ENCODE measurements at places on chromosomes 3 and 15.
A peak's percentile ranks its signal among the peaks of the same experiment; 100 is the strongest.

DNA sequence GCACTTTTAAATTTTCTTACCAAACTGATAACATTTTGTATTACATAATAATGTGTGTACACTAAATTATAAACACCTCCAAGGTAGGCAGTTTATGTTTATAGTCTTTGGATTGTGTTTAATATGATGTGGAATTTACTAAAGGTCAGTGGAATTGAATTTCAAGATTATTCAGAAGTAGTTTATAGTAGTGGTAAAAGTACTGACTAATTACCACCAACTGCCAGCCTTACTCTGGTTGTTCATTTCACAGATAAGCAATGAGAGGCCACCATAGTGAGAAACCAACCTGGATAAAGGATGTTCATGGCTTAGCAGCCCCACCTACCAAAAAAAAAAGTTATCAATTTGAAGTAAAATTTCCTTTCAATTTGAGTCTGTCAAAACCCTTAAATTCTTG, 54.0 kb upstream of the EIF5A2 start:
- DNase-seq: no peak

- DNase-seq: no peak
These were observed 586.1 kb upstream of the DPPA4 start for GRCh38 chr3:109923431-109923830.

DNA sequence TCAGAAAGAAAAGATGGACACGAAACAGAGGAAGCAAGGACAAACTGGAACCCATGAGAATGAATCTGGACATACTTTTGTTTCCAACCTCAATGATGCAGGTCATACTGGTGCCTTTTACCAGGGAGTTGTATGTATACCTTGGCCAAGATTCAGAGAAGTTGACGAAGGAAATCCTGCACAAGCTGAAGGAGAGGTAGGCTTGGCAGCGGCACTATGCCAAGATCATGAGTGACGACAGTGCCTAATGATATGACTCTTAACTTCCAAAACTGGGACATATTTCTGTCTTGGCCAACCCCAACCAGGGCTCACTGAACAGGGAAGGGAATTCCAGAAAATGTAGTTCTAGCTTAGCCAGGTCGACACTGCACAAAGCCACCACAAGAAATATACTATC, 149.2 kb upstream of the SLCO3A1 start:
- no peak for DNase-seq

GRCh38 chr15:41801850-41802455, 25.9 kb upstream of the JMJD7 start:
- no peak for DNase-seq

GRCh38 chr3:137766041-137766875, 2.1 kb downstream of the SOX14 start:
- DNase-seq: no peak

- no peak for DNase-seq
These were observed 18.2 kb upstream of the ADCY5 start for GRCh38 chr3:123467046-123467445.

GRCh38 chr15:47003568-47003967, 713.7 kb upstream of the SEMA6D start:
- DNase-seq: no peak

GRCh38 chr15:40584191-40584590, 9.9 kb upstream of the KNL1 start:
- DNase-seq: no peak

DNA sequence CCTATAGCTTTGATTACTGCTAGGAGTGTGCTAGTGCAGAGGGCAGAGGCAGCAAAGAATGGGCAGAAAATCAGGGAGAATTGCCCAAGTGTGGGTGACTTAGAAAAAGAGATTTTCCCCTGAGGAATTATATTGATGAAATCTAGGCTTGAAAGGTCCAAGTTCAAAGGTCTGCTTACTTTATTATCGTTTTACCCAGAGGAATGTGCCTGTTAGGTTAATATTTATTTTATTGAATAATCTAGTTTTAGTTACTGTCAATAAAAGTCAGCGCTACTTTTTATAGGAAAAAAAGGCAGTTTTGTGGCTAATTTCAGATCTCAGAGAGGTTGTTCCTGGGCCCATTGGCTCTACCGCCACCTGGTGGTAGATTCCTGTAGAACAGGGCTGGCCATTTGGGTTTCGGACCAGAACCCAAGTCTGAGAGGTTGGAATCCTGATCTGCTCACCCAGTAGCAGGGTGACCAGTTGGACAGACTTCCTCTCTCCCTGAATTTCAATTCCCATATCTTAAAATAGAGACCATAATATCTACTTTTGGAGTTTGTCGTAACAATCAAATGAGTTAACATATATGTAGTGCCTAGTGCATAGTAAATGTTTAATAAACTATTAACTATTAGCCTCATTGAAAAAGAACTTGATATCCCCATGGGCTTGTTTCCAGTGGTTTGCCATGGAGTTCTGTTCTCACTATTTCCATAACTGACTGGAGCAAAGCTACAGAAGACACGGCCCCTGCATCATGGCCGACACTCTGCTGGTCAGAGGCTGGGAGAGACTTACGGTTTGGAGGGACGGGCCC, 62.7 kb upstream of the ZNF148 start:
- DNase-seq: peak; percentile 17

DNA sequence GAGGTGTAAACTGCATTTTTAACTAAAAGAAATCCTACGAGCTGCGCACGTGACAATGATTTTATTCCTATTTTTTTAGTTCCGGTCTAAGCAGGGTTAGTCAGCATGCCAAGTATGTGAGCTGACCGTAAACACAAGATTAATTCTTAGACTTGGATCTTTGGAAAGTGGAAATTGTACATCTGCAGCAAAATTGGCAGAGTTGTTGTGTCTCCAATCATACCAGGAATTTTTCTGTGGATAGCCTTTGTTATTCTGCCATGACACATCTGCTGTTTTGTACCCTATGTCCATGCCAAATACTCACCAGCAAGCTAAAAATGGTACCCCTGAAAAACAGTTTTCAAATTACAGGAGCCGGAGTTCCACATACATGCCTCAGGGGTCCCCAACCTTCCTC, 562.5 kb downstream of the UNC13C start:
- DNase-seq: no peak

GRCh38 chr15:82763361-82764116, 42.3 kb downstream of the FSD2 start:
- no peak for DNase-seq

DNA sequence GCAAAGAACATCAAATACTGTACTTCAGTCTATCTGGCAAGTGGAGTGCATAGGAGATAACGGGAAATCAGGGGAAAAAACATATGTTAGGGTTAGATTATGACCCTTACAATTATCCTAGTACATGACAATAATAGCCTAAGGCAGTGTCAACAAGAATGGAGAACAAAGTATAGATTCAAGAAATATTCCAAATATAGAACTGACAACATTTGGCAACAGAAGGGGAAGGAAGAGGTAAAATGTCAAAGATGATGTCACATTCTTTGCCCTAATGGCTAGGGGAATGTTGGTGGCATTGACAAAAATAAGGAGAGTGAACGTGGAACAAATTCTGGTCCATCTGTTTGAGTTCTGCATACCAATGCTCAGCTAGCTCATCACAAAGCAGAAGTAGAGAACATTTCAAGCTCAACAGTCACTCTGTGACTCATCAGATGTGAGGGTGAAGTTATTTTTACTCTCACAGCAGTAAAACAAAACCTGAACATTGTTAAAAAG, 15.5 kb upstream of the ATP8B4 start:
- DNase-seq: no peak

GRCh38 chr3:134768116-134768515, 26.9 kb upstream of the EPHB1 start:
- DNase-seq: no peak

- no peak for DNase-seq
These were observed 461.4 kb downstream of the NSUN3 start for GRCh38 chr3:94524102-94524919.

DNA sequence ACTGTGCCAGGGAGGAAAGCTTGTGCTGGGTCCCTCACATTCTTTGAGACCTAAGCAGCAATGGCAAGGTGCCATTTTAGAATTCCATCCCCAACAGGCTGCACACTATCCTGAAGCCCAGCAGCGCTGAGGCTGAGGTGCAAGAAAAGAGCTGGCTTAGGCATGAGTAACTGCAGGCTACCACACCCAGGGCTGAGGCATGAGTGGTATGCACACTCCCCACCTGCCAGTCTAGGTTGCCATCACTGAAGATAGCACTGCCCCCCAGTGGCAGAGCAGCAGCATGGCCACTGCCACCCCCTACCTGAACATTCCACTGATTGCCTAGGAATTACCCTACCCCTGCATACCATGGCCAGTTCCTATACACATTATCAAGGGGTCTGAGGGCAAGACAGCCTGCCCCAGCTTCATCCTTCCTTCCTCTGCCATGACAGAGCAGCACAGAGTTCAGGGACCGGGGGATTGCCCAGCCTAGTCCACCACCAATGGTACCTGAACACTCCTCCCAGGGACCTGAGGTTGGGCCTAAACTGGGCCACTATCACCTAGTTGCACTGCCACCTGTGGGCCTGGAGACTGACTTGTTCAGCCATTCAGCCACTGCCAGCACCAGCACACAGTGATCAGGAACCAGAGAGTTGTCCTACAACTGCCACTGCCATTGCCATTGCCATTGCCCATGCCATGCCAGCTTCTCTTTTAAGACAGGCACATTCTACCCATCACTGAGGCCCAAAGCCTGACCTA, 129.8 kb downstream of the SATB1 start:
- DNase-seq: no peak

GRCh38 chr3:52880474-52880873, 16.9 kb downstream of the STIMATE start:
- DNase-seq: no peak

DNA sequence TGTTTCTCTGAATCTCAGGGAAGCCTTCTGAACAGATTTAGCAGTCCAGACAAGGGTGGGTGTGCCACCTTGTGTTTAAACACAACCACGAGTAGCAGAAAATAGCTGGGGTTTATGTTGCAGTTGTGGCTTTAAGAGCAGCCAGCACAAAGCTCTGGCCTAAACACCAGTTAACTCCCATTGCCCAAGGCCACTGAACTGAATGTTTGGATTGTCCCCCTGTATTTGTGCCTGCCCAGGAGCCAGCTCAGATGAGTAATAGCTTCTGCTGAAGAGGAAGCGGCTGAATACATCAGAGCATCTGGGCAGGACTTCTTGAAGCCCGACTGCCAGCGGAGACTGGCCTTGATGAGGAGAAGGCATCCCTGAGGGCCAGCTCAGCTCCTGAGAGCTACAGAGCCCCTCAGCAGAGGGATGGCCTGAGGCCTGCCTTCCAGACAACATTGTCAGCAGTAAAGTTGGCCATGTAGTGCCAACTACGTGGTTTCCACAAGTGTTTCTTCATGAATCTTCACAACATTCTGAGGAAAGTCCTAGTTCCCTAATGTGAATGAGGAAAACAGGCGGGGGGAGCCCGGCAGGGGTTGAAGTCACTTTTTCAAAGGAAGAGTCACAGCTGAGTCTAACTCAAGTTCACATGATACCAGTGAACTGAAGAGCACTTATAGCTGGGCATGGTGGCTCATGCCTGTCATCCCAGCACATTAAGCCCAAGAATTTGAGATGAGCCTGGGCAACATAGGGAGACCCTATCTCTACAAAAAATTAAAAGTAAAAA, 65.8 kb upstream of the ZBTB38 start:
- no peak for DNase-seq

DNA sequence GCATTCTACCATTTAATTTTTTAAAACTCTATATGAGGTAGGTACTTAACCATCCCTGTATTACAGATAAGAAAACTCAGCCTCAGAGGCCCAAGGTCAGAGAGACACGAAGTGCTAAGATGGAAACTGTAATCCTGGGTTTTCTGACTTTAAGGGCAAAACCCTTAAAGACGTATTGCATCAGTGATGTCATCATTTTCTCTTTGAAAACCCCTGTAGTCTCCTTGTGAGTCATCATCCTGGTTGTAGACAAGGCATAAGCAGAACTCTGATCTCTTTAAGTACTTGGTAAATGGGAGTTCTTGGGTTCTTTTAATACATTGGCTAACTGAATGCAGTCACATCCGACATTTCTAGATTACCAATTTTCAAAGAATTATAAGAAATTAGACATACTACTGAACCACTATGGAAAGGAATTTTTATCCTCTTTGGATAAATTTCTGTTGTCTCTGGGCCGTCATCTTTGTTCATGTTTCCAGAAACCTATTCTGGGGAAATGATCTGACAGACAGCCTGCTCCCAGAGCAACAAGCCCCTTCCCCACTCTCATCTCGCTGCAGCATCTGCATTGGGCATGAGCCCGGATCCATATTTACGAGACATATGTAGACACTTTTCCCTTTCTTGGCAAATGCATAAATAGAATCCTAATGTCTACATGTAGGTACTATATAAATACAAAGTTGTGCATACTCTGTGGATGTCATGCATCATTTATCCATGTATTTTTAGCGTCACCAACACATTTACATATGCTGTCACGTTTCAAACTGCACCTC, 48.7 kb upstream of the MDFIC2 start:
- DNase-seq: no peak

DNA sequence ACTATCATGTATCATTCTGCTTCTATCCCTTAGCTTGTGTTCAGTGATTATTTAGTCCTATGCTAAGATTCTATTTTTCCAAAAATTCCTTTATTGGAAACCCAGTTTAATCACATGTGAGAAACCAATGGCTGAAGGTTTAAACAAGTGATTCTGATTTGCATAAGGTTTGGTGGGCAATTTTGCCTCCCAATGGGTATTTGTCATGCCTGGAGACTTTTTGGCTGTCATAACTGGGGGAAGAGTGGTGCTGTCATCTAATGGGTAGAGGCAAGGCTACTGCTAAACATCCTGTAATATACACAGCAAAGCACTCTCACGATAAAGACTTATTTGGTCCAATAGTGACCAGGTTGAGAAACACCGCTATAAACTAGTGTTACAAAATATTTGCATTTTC, 148.7 kb downstream of the ALCAM start:
- no peak for DNase-seq

- DNase-seq: no peak
These were observed 203.6 kb upstream of the MDFIC2 start for GRCh38 chr3:70516076-70516475.

- peak; percentile 13 for DNase-seq
These were observed 225.1 kb upstream of the C2CD4B start for GRCh38 chr15:62389885-62390790.

- no peak for DNase-seq
These were observed 62.1 kb upstream of the CCDC54 start for GRCh38 chr3:107315141-107315540.

- DNase-seq: no peak
These were observed 28.0 kb downstream of the TFG start for GRCh38 chr3:100737334-100737733.

- no peak for DNase-seq
These were observed 36.4 kb downstream of the SUCNR1 start for GRCh38 chr3:151909681-151910405.

Measured in activated CD8-positive, alpha-beta memory T cell treated with anti-CD3 and anti-CD28 coated beads for 4 hours (primary cell).